ENCODE measurements at places on chromosomes 13 and 19.

- DNase-seq, result peak; percentile 94
These were observed 69.0 kb upstream of the PCDH9 start for GRCh38 chr13:67299072-67299635.

DNA sequence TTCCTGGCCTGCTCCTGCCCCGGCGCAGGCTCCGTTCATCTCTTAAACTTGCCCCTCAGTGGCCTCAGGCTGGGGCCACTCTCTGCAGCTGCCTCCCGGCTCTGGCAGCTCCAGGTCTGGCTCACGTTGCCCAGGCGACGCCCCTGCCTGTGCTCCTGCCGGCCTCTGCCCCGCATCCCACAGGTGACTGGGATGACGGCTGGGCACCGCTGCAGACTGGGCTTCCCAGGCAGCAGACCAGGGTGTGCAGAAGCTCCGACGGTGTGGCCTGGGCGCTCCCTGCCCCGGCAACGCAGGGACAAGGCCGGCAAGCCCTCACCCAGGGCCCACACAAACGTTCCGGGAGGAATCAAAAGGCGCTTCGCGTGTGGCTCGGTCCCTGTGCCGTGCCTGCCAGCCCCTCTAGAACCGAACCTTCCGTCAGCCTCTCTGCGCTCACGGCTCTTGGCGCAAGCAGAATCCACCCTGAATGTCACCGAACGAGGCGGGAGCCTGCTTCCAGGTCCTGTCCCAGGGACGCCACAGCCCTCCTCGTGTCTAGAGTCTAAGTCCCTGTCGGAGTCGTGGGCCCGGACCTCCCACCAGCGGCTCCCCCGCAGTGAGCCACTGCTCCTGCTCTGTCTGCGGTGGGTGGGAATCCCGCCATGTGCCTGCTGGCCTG lies 64.8 kb downstream of the MLLT1 start:
- no peak for DNase-seq

DNA sequence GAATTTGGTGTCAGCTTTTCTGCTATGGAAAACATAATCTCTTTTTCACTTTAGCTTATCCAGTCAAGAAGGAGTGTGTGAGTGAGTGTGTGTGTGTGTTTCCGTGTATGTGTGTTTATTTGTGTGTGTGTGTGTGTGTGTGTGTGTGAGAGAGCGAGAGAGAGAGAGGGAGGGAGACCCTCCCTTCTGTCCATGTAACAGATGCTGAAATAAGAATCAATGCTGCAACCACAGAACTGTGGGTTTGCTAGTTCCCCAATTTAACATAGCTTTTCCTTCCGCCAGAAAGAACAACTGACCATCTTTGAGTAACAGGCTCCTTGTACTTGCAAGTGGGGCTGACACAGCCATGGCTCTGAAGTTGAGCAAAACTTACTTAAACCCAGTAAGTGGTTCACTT lies 5.2 kb downstream of the LCP1 start:
- no peak for DNase-seq

DNA sequence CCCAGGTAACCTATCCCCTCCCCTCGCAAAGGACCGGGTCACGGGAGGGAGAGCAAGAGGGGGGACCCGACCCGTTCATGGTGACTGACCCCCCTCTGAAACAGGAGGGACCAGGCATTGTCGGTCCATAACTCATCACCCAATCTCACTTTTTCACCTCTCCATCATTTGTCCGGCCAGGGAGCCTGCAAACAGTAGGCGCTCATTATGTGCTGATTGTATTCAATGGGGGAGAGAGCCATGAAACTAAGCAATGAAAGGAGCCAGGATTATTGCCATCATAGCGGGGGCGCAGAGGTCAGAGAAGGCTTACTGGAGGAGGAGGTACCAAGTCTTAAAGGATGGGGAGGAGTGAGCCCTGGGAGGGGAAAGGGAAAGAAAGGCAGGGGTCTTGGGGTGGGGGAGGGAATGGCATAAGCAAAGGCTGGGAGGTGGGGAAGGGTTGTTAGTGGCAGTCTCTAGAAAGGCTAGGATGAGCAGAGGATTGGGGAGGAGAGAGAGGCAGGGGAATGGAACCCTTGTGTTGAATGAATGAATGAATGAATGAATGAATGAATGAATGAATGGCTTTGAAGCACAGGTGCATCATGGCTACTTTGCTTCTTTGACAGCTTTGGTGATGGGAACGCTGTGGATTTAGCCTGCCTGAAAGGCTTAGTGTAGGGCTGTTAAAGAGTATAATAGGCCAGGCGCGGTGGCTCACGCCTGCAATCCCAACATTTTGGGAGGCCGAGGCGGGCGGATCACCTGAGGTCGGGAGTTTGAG lies 1.4 kb downstream of the SHFL start:
- no peak for DNase-seq

GRCh38 chr13:67143544-67144115 lies 86.5 kb downstream of the PCDH9 start:
- no peak for DNase-seq

- DNase-seq, result no peak
These were observed 1925.2 kb downstream of the OLFM4 start for GRCh38 chr13:54953786-54954185.

DNA sequence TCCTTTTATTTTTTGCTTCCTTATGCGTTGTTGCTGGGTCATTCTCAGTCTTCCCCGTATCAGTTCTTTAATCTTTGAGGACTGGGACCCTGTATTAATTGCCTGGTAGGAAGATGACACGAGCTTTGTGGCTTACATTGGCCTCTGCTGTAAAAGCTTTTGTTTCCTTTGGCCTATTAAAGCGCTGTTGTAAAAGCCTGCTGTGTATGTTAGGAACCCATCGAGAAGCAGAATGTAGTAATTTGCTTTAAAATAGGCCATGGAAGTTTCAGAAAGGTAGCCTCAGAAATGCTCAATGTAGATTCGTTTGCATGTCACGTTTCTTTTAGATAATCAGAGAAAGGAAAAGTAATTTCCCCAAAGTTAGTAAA lies 257.5 kb upstream of the STARD13 start:
- DNase-seq, result no peak

DNA sequence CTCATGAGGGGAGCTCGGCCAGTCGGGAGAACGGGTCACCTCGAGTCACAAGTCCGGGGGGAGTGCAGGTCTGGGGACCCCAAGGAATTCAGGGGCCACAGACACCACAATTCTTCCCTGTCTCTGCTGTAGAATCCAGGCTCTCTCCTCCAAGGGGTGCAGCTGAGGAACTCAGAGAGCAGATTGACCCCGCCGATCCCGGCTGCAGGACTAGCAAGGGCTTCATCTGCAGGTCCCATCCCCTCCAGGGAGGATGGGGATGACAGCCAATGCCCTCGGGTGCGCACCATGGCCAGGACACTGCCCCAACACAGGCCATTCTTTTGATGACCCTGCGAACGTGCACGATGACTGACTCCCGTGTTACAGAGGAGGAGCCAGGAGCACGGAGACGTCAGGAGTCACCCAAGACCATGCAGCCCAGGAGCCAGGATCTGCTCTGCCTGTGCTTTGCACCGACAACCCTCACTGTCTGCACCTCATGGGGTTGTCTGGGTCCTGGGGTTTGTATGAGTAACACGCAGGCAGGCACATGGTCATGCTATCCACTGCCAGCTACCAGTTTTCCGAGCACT lies 48.5 kb upstream of the TUBGCP3 start:
- DNase-seq, result no peak

GRCh38 chr19:42250666-42251531 lies 4.0 kb downstream of the ERF start:
- DNase-seq, result peak; percentile 51

GRCh38 chr19:5687360-5688198 lies 2.5 kb upstream of the RPL36 start:
- no peak for DNase-seq

DNA sequence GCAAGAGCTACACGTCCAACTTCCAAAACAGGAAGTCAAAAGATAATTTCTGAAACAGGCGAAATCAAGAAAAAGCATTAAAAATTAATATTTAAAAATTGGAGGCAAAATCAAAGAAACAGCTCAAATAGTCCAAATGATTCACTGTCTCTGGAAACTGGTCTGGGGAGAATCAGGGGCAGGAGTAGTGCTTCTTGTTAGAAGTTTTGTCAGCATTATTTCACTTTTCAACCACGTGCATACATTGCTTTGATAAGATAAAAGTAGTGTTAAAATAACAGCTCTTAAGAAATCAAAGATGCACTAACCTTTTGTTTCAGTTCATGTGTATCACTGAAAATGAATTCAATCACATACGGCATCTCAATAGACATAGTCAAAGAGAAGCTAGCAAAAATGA lies 53.8 kb downstream of the PARP4 start:
- DNase-seq, result peak; percentile 33

- DNase-seq, result no peak
These were observed 145.0 kb downstream of the TNFRSF19 start for GRCh38 chr13:23715092-23715761.

DNA sequence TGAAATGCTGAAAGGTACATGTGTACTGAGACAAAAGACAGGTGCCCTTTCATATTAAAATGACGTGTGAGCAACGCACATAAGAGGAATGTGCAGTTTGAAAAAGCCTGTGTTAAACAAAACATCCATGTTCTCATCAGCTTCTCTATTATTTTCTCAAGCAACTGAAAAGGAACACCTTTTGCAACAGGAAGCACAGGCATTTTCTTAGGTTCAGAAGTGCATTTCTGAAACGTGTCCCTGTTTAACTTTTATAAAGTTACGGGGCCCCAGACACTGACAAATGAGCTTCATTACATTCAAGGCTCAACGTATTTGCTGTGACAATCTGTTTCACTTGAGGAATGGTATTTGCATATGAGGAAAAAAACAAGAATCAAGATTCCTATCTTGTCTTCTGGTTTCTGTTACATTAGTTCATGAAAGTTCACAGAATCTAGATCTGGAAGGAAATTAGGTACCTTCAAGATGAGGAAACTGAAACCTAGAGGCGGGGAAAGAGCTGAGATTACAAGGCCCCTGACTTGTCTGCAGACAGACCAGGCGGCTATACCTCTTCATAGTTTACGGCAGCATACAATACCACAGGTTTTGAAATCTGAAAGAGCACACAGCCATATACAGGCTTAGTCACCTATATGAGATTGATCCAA lies 431.7 kb downstream of the KLF12 start:
- DNase-seq, result no peak
